Peyer's patch (tissue), 4 donors: ENCODE measurements at places on chromosomes 4 and X. TPM values are rescaled to one million over a fixed set of nuclear protein-coding genes. Genes with fewer than 3 reads are reported as not detected.

DGKK gene
- total RNA-seq, result not detected

AMBN gene
- not detected for total RNA-seq

OPRPN gene
- total RNA-seq, result not detected

FAM53A gene
- total RNA-seq, result 1.8 TPM

CNKSR2 gene
- not detected for total RNA-seq

SPATA18 gene
- total RNA-seq, result 4.1 TPM
